GF-D8 (cell line): ENCODE measurements at places on chromosomes 16 and 17.
A peak's percentile ranks its signal among the peaks of the same experiment; 100 is the strongest.

DNA sequence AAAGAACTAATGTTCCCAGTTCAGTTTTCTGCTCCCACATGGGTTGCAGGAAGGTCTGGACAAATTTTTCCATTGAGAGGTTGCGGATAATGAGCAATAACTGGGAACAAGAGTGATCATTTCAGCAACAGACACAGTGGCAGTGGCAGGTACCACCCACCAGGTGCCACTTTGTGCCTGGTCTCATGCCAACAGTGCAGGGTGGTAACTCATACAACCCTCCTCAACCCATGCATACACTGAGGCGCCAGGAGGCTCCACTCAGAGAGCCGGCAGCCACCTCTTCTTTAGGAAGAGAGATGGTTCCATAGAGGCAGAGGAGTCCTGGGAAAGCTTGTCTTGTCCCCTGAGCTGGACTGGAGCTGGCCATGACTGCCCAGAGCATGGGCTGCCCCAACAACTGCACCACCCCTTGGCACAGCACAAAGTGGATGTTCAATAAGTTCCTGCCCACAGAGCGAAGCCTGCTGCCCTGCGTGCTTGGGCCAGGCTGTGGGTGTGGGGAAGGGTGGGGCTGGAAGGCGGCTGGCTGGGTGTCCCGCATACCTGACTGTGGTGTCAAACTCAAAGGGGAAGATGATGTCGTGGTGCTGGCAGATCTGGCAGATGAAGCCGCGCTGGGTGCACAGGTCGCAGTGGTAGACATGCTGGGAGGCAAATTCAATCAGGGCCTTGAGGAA, 6.4 kb upstream of the ARHGAP27 start:
- no peak for DNase-seq

GRCh38 chr16:65958086-65958485, 408.4 kb upstream of the CDH5 start:
- no peak for DNase-seq

- DNase-seq: no peak
Measured at GRCh38 chr16:77409311-77409710, 25.5 kb downstream of the ADAMTS18 start.

DNA sequence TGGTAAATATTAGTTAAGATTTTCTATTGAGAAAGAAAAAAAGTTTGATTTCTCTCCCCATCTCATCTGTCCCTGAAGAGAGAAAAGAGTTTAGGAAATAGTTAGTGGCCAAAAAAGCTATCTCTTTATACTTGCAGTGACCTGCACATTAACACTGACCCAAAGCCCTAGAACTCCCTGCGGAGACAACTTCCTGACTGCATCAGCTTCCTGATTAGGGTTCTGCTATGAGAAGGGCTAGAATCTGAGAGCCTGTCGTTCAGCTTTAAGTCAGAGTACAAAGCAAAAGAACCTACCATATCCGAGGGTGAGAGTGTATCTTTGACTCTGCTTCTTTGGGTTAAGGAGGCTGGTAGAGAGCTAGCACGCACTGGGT, 24.7 kb downstream of the LIMD2 start:
- peak; percentile 34 for DNase-seq

- DNase-seq: peak; percentile 15
Measured at GRCh38 chr16:642189-643049, 791 bp downstream of the MCRIP2 start.

DNA sequence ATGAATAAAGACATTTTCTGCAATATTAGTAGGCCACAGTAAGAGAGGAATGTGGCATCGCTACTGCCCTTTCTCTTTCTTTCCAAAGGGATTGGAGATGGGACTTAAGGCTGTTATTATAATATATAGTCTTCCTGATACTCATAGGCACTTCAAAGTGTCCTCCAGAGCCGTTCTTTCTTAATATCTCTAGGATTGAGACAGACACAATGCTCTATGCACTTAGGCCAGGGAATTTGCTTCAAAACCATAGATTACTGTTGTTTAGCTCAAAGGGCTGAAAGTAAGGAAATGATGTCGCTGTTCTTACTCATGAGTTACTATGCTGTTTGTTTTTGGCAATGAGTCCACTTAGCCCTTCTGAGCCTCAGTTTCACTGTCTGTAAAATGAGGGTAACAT, 590.5 kb downstream of the CDH11 start:
- no peak for DNase-seq

DNA sequence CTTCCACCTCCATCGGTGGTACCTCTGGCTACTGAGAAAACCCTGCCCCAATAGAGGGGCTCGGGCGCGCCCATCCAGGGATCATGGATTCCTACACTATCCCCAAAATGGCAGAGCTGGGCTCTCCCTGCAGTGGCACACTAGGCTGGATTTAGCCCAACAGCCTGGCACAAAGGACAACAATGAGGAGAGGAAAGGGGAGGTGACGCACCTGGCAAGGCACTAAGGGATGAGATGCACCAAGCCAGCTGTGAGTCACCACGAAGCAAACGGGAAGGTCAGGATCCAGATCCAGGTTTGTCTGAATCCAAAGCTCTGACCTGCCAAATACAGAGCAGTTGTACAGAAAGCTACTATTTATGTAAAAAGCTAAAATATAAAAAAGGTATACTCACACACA, 18.1 kb downstream of the UBE2O start:
- no peak for DNase-seq
